ENCODE measurements at places on chromosomes 12 and 14.

- DNase-seq = no peak
Measured at GRCh38 chr12:82857911-82858533, 171.3 kb downstream of the TMTC2 start.

DNA sequence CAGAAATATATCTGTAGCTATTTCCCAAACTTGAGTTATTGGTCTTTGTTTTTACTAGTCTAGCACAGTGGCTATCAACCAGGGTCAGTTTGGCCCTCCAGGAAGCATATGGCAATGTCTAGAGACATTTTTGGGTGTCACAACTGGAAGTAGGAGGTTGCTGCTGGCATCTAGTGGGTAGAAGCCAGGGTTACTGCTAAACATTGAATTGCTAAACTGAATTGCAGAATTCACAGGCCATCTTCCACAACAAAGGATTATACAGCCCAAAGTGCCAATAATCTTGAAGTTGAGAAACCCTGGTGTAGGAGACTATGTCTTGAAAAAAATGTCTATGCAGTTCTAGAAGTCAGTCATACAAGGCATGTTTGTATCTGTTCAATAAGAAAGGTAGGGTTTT is 27.7 kb downstream of the ARHGAP5 start:
- no peak for DNase-seq

DNA sequence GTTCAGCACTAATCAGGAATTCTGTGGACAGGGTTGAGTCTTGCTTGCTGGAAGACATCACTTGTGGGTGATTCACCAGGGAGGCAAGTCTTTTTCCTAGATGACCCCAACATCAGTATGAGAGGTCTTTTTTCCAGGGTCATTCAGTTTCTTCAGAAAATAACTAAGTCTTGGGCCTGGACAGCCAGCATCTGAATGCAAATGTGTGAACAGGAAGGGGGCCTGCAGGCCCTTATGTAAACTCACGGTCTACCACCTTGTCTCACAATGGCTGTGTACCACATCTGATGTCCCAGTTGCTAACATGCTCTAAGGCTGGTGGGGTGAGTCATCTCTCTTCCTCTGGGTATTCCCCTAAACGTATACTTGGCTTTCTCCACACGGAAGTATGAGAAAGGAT is 79.2 kb downstream of the HECTD4 start:
- no peak for DNase-seq

DNA sequence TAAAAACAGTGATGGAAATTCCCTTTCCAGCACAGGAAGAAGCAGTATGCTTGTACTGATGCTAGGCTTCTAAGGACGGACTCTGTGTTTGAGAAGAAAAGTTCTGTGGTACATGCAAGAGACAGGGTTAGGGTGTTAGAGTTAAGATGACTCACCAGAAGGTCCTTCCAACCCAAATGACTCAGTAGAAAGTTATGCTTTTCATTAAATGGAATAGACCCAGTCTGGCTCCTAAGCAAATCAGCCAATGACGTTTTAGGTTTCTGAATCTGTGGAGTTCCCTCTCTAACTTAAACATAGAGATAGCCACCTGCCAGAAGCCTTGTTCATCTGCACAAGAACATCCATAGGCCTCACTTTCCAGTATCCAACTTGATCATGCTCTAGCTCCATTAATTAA is 5.7 kb downstream of the PTHLH start:
- no peak for DNase-seq

- DNase-seq = no peak
Measured at GRCh38 chr14:51445001-51445390, 204.9 kb downstream of the TMX1 start.

DNA sequence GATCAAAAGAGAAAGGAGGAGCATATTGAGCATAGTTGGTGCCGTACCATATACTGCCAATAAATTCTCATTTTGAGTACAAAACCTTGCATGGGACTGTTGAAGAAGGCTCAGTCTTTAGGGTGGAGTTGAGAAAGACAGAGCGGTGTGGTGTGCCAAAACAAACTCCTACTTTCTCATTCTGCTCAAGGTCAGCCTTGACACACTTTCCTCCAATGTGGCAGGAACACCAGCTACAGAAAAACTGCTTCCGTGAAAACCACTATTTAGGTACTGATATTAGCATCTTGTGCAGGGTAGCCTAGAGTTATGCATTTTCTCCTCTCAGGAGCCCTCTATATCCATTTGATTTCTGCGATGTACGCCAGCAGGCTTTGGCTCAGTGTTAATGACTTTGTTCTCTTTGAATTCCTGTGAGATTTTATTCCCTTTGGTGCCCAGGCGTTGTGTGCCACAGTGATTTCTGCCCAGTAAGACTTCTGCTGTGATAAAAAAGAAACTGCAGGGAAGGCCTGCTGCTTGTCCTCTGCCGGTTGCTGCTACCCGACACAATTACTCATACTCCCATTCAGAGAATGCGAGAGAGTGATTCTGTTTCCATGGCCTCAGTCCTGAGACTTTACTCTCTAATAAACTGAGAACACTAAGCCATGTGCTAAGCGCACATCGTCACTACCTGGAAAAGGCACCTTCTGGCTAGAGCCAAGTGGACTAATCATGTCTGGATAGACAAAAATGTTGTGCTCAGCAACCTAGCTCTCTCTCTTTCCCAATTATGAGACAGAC is 88.3 kb upstream of the MDM1 start:
- no peak for DNase-seq

All from DMS153 (cell line).